ENCODE measurements at places on chromosomes 5 and 9.

DNA sequence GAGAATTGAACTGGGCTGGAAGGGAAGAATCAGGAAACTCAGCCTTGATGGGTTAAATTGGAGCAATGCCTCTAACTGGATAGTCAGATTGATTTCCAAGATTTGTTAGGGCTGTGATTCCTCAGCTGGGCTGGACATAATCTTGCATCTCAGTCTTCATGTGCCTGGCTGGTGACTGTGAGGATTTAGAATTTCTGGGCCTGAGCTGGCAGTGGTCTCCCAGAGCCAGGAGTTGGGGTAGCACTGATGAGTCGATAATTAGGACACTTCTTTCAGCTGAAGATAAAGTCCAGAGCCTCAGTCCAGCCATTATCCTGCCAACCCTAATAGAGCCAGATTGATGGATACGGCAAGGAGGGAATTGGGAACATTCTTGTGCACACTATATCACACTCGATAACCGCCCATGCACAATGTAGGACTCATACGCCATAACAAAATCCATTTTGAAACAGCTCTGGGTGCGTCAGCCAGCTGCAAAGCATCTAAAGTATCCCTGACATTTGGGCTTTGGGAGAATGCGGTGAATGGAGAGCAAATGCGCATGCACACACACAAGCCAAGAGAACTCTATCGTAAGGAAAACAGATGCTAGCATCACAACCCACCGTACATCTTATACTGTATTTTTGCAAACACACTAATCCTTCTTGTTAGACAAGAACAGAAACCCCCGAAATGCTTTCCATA lies 405.1 kb upstream of the KLF4 start:
- no peak for DNase-seq

- DNase-seq = no peak
Measured at GRCh38 chr9:96279932-96280331, 22.0 kb downstream of the HSD17B3 start.

GRCh38 chr5:56829137-56829908 lies 14.0 kb downstream of the MAP3K1 start:
- DNase-seq = peak; percentile 60

DNA sequence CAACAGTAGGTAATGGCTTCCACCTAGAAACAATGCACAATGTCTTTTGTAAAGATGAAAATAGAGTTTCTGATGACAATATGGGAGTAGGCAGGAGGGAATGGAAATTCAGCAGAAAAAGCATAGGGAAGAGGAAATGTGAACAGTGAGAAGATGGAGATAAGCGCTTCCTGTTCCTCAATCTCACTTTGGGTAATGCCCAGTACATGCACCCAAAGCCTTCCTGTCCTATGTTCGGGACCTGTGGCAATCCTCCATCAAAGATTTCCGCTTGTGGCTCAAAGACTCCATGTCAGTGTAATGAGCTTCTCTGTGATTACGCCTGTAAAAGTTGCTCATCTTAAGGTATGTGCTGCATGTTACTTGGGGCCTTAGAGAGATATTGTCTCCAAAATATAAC lies 2.7 kb downstream of the UGT3A1 start:
- DNase-seq = no peak

DNA sequence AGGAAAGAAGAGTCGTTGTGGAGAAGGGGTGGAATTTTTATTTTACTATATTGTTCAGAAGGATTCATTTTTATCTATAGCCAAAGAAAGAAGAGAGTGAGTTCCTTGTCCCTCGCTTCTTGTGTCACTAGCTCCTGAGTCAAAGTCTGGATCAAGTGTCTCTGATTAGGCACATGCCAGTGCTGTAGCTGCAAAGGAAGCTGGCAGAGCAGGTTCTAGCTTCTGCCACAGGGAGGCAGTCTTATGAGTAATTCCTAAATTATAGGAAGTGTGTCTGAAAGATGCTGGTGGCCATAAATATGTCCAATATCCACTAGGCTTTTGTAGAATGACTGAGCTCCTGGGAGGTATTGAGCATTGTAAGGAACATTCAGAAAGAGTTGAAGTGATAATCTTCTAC lies 84.7 kb downstream of the DOCK2 start:
- no peak for DNase-seq

DNA sequence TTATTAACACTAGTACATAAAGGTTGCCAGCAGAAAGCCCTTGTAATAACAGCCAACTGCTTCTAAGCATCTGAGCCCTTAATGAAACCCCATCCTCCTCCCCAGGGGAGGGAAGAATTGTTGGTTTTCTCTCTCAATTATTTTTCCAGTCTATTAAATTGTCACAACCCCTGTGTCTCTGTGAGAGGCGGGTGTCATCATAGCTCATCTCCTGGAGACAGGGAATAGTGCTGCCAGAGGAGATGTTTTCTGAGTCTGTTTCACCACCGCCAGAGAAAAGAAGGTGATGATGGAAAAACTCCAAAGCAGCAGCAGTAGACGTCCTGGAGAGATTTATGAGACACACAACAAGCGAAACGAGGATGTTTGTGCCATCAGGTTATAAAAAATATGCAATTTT lies 271.1 kb upstream of the NMUR2 start:
- DNase-seq = no peak

DNA sequence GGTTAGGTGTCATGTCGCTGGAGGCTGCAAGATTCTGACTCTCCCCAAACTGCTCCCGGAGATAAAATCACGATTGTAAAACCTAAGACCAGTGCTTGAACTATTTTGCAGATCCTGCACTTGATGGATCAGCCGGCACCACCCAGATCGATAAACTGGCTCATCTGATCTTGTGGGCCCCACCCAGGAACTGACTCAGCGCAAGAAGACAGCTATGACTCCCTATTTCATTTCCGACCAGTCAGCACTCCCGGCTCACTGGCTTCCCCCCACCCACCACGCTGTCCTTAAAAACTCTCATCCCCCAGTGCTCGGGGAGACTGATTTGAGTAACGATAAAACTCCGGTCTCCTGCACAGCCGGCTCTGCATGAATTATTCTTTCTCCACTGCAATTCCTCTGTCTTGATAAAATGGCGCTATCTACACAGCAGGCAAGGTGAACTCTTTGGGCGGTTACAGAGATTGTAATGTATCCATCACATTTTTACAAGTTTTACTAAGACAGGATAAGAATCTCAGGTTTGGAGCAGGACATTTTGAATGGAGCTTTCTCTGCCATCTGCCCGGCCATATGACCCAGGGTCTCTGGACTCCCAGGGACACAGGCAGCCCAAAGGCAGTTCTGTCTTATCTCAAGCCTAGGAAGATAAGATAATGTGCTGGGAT lies 10.6 kb upstream of the PPP1R26 start:
- DNase-seq = peak; percentile 31

- DNase-seq = peak; percentile 86
Measured at GRCh38 chr5:67165526-67166459, 30.8 kb downstream of the CD180 start.

DNA sequence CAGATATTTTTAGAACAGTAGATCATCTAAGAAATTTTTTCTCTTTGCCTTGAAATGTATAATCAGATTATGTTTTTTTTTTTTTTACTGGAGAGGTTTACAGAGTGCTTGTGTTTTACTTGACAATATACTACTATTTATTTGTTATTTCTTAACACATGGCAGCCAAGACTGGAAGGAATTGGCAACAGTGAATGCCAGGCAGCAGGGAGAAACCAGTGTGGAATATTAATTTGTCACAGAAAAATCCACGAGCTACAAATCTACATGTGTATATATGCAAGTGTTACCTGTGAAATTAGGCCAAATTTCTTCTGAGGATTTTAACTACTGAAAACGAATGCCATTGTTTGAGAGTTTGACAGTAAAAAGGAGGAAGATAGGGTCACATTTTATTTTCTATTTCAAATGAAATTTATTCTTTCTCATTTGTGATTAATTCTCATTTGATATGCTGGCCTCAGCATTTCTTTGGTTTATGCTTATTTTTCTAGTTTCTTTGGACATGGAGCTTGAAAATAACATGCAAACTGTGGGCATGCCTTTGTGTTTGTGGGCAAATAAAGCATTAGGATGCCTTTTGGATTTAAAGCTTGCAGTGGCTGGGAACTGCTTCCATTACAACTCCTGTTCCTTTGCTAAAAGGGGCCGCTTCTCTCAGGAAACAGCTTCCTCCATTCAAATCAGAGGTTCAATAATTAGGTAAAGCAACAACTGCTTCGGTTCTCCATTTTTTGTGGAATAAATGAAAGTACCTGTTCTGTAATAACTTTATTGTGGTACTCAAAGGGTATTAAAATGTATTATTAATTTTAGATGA lies 39.0 kb upstream of the ZFYVE16 start:
- DNase-seq = no peak

GRCh38 chr5:178231539-178232123 lies 971 bp downstream of the PHYKPL start:
- DNase-seq = no peak

GRCh38 chr5:102937894-102938293 lies 182.0 kb downstream of the GIN1 start:
- no peak for DNase-seq

GRCh38 chr9:23941051-23941450 lies 115.0 kb upstream of the ELAVL2 start:
- DNase-seq = no peak

DNA sequence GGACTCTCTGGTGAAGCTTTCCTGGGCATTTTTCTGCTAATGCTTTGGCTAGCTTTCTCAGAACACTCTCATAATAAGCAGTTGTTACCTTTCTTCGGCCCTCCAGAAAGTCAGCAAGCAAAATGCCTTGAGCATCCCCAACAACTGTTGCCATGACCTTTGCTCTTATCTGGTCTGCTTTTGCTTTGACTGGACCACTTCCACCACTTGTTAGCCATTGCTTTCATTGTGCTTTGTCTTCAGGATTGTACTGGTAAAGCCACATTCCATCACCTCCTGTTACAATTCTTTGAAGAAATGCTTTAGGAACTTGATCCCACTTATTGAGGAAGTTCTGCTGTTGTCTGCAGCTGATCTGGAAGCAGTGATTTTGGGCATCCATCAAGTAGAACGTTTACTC lies 35.7 kb downstream of the RAD50 start:
- no peak for DNase-seq

- DNase-seq = no peak
Measured at GRCh38 chr5:16178745-16179372, 732 bp downstream of the MARCHF11 start.

DNA sequence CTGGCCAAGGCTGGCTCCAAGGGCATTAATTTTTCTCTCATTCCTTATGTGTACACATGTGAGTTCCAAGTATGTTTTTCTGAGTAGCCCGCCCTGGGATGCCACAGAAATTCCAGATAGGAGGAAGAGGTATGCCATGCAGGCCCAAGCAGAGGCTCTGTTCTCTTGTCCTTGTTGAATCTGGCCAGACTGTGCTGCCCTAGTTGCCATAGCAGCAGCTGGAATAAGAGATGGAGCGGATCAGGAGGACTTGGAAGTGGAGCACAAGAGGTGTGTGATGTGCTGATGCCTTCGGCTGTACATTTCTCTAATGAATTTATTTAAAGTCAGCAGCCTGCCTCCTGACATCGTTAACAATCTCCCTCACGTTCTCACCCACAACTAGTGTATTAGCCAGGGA lies 235.6 kb upstream of the RPS23 start:
- DNase-seq = no peak

DNA sequence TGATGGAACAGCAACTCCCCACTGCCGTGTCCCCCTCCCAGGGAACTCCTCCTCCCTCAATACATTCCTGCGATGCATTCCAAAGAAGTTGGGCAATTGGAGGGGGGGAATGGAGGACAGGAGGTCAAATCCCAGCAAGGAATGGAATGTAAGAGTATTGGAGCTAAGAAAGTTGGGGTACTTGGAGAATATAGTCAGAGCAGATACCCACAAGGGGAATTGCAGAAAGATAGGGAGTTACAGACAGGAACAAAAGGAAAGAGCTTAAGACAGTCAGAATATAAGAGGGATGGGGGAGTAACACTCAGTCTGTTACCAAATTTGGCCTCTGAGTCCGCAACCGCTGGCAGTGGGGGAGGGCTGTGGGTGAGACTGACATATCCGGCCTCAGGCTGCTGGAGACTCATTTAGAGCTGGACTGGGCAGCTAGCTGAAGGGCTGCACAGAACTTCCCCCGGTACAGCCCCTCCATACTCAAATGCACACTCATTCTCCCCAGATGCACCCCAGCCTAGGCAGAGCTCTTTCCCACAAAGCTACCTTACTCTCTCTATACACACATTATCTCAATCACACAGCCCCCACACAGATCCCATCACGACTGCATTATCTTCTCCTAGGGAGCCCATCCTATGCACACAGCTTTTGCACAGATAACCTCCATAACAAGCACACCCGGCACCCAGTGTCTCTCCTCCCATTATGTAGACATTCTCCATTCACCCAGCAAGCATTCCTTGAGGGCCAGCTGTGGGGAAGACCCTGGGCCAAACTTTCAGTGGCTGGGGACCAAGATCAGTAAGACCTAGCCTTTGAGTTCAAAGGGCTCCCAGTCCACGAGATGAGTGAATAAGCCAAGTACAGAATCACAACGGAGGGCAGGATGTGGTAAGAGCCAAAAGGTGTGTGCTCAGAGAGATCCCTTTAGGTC lies 3.7 kb downstream of the TLN1 start:
- DNase-seq = peak; percentile 50

- no peak for DNase-seq
Measured at GRCh38 chr5:61370506-61370905, 38.4 kb downstream of the ZSWIM6 start.

DNA sequence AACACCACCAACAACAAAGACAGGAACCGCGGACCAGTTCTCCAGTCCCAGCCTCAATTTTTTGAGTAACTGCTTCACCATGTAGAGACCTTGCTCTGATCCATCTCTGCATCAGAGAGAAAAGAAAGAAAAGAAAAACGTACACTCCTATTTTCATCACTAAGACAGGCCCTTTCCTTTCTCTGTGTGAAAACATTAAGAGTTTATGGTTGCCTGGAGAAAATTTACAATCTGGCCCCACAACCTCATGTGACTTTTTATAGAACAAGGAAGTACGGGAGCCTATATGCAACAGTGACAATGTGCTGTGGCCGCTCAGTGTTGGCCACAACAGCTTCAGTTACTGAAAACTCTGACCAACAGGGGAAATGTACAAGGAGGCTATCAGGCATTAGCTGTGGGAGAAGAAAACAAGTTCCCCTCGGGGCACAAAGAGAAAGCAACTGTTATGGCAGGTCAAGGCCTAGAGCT lies 272.9 kb upstream of the PTGER4 start:
- DNase-seq = peak; percentile 60

All from CD4-positive, alpha-beta T cell treated with Interleukin-4 for 1 hour (primary cell).